ENCODE measurements at places on chromosomes 7 and 10. TPM values are rescaled to one million over a fixed set of nuclear protein-coding genes. Genes with fewer than 3 reads are reported as not detected.

The CPA2 gene
- not detected for total RNA-seq

The ADCY1 gene
- total RNA-seq: 107 TPM

The TAS2R3 gene
- 4.6 TPM for total RNA-seq

The SFTPA2 gene
- total RNA-seq: not detected

The C10orf90 gene
- 1.2 TPM for total RNA-seq

The TSC22D4 gene
- total RNA-seq: 33.7 TPM

The RTKN2 gene
- total RNA-seq: 10.6 TPM

The FKBP9 gene
- 62.7 TPM for total RNA-seq

The TSPAN12 gene
- total RNA-seq: 16.8 TPM

The TMEM229A gene
- 4.6 TPM for total RNA-seq

The STEAP2 gene
- total RNA-seq: 9.9 TPM

The TWNK gene
- total RNA-seq: 5.5 TPM

The ACTR3C gene
- total RNA-seq: 4.6 TPM

The OR2A42 gene
- total RNA-seq: under 0.01 TPM

The ABCB1 gene
- 12.2 TPM for total RNA-seq

The ABCA13 gene
- total RNA-seq: 0.92 TPM

The SPDYE5 gene
- total RNA-seq: not detected

The AGAP6 gene
- 4.8 TPM for total RNA-seq

The DEPP1 gene
- 6.2 TPM for total RNA-seq

The GIMAP8 gene
- 2.8 TPM for total RNA-seq

The NAT16 gene
- total RNA-seq: 2.1 TPM

The SPDYE16 gene
- 0.23 TPM for total RNA-seq

The MSS51 gene
- total RNA-seq: 3.5 TPM

The EBLN1 gene
- not detected for total RNA-seq

The CALHM1 gene
- total RNA-seq: 0.23 TPM

The ZNF485 gene
- total RNA-seq: 8.3 TPM

The PAPOLB gene
- total RNA-seq: 1.8 TPM

The SFMBT2 gene
- 33.7 TPM for total RNA-seq

The CYP3A7 gene
- total RNA-seq: not detected

The MUC12 gene
- 0.23 TPM for total RNA-seq

The SNX13 gene
- total RNA-seq: 76.8 TPM

The OR2A7 gene
- 0.69 TPM for total RNA-seq

The NPFFR1 gene
- total RNA-seq: 5.1 TPM

The HGF gene
- total RNA-seq: 2.5 TPM

Data from diencephalon (tissue), 1 donor.